ENCODE measurements at places on chromosomes 1 and 21. TPM values are rescaled to one million over a fixed set of nuclear protein-coding genes. Genes with fewer than 3 reads are reported as not detected.

The LCE2A gene
- total RNA-seq: not detected

The FAM72D gene
- 0.61 TPM for total RNA-seq

The LCE3E gene
- not detected for total RNA-seq

The C1orf226 gene
- 12.3 TPM for total RNA-seq

The THBS3 gene
- 377 TPM for total RNA-seq

The SYPL2 gene
- 0.42 TPM for total RNA-seq

The OLFML2B gene
- total RNA-seq: 56.5 TPM

The NVL gene
- total RNA-seq: 36.9 TPM

The FMOD gene
- total RNA-seq: not detected

The SLC1A7 gene
- not detected for total RNA-seq

All from glutamatergic neuron (in vitro differentiated cells).